Purkinje cell (primary cell): ENCODE measurements at places on chromosomes 16 and 17. TPM values are rescaled to one million over a fixed set of nuclear protein-coding genes. Genes with fewer than 3 reads are reported as not detected.

MYL4 gene
- polyA plus RNA-seq: 1.5 TPM in 1 of 2 replicates, not detected in the other

TOP2A gene
- not detected in 2 replicates for polyA plus RNA-seq

TMEM100 gene
- 0.19 TPM in 1 of 2 replicates, not detected in the other for polyA plus RNA-seq

FBXL16 gene
- 8.0 and 22.9 TPM in 2 replicates for polyA plus RNA-seq

C16orf74 gene
- 0.34 TPM in 1 of 2 replicates, not detected in the other for polyA plus RNA-seq

IFI35 gene
- polyA plus RNA-seq: not detected in 2 replicates

NTN3 gene
- polyA plus RNA-seq: not detected in 2 replicates

CLEC18A gene
- polyA plus RNA-seq: not detected in 2 replicates

NHLRC4 gene
- not detected in 2 replicates for polyA plus RNA-seq

SDK2 gene
- 0.04 and 0.39 TPM in 2 replicates for polyA plus RNA-seq

NPIPB6 gene
- 1.0 TPM in 1 of 2 replicates, not detected in the other for polyA plus RNA-seq

SOX15 gene
- polyA plus RNA-seq: 5.0 and 6.3 TPM in 2 replicates

PRR15L gene
- not detected in 2 replicates for polyA plus RNA-seq

NACA2 gene
- polyA plus RNA-seq: 0.53 TPM in 1 of 2 replicates, not detected in the other

LDHD gene
- polyA plus RNA-seq: 0.27 TPM in 1 of 2 replicates, not detected in the other

ZSCAN10 gene
- polyA plus RNA-seq: not detected in 2 replicates

DBNDD1 gene
- 36.5 and 52.1 TPM in 2 replicates for polyA plus RNA-seq

VTN gene
- polyA plus RNA-seq: not detected in 2 replicates

NRN1L gene
- polyA plus RNA-seq: 3.1 TPM in 1 of 2 replicates, not detected in the other

ZFPM1 gene
- polyA plus RNA-seq: 0.11 TPM in 1 of 2 replicates, not detected in the other

CDT1 gene
- polyA plus RNA-seq: 0.17 TPM in 1 of 2 replicates, not detected in the other

KCNAB3 gene
- 0.58 TPM in 1 of 2 replicates, not detected in the other for polyA plus RNA-seq

INCA1 gene
- polyA plus RNA-seq: 2.1 and 2.5 TPM in 2 replicates
